Breast epithelium (tissue), 4 donors: ENCODE measurements at places on chromosomes 16 and 17. TPM values are rescaled to one million over a fixed set of nuclear protein-coding genes. Genes with fewer than 3 reads are reported as not detected.

GRCh38 chr17:76136276-76137000, 4.6 kb downstream of the FOXJ1 start:
- no peak for DNase-seq

GRCh38 chr16:66988197-66988788, at the start of gene CES4A:
Gene CES4A (plus strand): TSS chr16:66988589. CDS start chr16:66988773, 184 bp downstream.
- DNase-seq = no peak

GRCh38 chr16:51053775-51054174, 97.3 kb downstream of the SALL1 start:
- no peak for DNase-seq

DNA sequence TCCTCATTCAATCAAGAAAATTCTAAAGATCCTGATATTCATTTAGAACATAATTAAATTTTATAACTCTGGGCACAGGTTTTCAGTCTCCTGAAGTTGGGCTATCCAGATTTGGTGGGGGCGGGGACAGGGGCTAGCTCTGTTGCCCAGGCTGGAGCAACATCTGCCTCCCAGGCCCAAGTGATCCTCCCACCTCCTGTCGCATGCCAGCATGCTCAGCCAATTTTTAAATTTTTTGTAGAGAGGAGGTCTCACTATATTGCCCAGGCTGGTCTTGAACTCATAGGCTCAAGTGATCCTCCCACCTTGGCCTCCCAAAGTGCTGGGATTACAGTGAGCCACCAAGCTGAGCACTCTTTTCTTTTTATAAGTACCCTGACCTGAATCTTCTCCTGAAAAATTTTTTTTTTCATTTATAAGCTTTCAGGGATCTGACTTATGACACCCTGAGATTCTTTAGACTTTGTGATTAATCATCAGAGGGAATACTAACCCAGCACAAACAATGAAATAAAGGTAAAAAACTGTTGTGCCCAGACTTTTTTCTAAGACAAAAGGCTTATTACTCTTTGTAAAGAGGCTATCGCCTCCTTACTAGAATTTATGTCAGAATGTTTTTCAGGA, 62.6 kb downstream of the TUBD1 start:
- no peak for DNase-seq

DNA sequence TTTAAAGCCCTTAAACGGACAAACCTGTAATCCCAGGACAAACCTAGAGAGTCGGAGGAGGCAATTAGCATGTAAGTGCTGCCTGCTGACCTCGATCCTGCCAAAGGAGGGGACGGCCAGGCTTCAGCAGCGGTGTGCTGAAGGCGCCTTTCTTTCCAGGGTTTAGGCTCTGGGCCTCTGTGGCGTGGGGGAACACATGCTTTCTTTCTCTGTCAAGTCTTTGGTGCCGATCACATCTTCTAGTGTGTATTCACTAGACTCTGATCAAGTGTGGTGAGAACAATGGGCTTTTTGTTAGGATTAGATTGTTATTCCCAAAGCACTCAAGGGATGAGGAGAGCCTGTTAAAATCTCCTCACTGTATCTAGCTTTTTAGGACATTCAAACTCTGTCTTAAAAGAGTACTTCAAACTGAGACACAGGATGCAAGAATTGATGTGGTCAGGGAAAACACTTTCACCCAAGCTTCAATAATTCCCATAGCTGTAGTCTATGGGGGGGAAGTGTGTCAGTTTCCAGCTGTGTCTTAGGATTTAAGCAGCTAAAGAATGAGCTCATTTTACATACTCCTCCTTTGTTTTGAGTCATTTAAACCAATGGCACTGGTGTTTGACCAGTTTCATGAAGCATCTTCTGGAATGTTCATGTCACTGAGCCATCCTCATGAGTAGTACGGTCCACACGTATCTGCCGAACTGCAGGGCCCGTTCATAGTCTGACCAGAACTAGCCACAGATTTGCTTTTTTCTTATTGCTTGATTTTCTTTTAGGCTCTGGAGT, 51.2 kb downstream of the RPA1 start:
- DNase-seq = no peak

TBX21 gene
- total RNA-seq = 1.0 TPM

KRT28 gene
- total RNA-seq = not detected

TP53TG3D gene
- total RNA-seq = 1.6 TPM
